ENCODE measurements at places on chromosomes 16 and 17.

DNA sequence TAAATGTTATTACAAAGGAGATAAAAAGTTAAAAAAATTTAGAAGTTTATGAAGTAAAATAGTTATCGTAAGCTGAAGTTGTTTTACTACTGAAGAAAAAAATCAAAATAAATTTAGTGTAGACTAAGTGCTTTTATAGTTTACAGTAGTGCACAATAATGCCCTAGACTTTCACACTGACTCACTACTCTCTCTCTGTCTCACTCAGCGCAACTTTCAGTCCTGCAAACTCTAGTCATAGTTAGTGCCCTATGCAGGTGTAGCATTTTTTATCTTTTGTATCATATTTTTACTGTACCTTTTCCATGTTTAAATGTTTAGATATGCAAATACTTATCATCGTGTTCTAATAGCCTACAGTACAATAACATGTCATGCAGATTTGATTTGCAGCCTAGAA is 17.7 kb upstream of the TOM1L1 start:
- DNase-seq, result no peak

- DNase-seq, result no peak
Observed at GRCh38 chr16:70252355-70252988, 732 bp upstream of the EXOSC6 start.

DNA sequence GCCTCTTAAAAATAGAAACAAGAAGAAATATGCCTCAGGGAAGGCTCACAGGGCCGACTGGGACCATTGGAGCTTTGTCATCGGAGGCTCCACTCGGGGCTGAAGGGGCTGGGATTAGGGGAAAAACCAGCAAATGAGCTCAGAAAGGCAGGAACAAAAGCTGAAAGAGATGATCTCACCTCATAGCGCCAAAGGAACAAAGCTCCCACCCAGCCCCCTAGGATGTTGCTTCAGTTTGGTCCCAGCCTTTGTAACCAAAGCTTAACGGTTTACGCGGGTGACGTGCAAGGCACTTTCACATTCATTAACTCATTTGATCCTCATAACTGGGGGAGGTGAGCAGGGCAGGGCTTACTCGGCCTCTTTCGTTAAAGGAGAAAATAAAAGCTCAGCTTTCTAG is 168.5 kb upstream of the DYNLRB2 start:
- no peak for DNase-seq

DNA sequence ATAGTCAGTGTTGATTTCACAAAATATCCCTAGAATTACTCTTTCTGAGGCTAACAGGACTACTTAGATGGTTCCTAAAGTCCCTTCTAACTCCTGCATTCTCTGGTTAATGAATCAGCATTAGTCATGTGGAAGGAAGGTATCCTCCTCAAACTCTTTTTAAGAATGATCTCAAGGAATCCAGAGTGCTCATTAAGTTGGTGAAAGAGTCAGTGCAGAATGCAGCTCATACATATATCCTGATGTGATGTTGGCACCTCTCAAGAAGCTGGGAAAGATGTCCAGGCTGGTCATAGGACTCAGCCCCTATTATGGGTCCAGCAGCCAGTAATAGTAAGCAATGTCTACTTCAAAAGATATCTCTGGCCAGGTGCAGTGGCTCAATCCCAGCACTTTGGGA is 65.5 kb downstream of the PIGL start:
- DNase-seq, result no peak

GRCh38 chr17:5468075-5468473 is 708 bp downstream of the DHX33 start:
- no peak for DNase-seq

DNA sequence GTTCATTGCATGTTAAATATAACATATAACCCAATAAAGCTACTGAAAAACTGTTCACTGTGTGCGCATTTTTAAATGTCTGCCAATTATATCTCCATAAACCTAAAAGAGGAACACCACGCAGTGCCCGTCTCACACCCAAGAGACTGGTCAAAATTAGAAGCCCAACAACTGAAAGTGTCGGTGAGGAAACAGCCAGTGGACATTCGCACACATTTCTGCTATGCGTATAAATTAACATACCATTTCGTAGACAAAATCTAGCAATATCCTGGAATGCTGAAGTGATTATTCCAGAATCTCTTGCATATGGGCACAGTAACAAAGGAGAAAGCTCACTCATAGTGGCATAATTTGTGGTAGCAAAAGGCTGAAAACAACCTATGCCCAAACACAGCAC is 55.9 kb downstream of the CPPED1 start:
- no peak for DNase-seq

GRCh38 chr16:24525970-24526559 is 13.3 kb upstream of the RBBP6 start:
- no peak for DNase-seq

- DNase-seq, result no peak
Observed at GRCh38 chr16:78677181-78677731, 577.8 kb downstream of the WWOX start.

DNA sequence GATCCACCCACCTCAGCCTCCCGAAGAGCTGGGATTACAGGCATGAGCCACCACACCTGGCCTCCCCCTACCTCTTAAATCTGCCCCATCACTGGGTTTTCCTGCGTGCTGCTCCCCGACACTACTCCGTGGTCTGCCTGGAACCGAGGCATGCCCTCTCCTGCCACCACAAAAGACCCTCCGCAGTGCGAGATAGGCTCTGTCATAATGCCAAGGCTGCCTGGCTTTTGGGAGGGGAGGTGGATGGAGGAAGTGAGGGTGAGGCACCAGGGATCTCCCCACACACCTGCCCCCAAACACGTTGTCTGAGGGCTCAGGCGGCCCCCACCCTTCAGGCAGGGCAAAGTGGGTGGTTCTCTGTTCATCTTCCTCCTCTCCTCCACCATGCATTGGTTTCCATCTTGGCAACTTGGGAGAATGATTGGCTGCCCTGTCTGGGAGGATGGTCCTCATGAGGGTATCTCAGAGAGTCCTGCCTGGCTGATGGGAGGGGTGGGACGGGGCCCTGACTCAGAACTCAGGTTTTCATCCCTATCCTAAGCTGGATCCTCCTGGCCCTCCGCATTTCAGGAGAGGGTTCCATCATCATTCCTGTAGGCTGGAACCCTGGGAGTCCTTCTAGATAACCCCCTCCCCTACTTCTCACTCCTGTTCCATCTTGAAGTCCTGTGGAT is 23.2 kb downstream of the IGFBP4 start:
- DNase-seq, result no peak

GRCh38 chr17:72456075-72456474 is 335.3 kb downstream of the SOX9 start:
- DNase-seq, result no peak

GRCh38 chr16:72493716-72494415 is 321.9 kb upstream of the PMFBP1 start:
- no peak for DNase-seq

DNA sequence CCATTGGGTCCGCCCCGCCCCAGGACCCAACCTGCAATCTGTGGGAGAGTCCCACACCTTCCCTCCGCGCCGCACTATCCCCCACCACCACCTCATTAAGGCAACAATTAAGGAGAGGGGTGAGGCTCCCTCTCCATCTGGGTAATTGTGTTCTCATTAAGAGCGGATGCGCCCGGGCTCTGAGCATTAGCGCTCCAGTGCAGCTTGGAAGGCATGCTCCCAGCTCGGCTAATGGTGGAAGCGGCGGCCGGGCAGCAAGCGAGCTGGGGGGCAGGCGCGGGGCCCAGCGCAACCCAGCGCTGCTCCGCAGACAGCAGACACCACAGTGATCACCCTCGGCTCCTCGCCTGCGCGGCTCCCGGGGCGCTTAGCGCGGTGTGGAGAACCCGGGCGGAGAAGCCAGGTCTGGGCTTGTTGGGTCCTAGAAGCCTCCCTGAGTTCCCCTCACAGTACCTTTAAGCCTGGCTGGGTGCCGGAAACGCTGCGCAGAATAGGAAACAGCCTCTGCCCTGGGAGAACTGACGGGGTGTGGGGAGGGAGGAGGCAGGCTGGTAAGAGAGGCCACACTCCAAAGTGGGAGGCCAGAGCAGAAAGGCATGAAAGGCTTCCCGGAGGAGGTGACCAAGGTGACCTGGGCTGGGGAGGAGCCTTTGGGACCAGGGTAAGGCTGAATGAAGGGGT is 6.4 kb downstream of the CBLN1 start:
- no peak for DNase-seq

DNA sequence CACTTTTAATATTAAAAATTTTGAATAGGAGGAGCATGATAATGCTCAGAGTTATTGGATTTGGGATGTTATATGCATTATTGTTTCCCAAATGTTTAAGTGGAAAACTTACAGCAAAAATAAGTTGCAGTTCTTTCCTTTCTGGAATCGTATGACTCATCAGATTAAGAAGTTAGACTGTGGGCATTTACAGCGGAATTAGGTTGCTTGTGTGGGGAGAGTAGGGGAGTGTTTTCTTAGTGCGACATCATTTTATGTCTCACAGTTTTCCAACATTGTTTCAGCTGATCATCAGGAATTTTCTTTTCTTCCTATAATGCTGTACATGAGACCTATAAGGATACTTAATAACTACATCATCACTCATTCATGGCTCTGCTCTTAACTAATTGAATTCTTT is 1631.8 kb downstream of the CDH8 start:
- DNase-seq, result no peak

- DNase-seq, result no peak
Observed at GRCh38 chr16:10936272-10936984, 5.8 kb downstream of the DEXI start.

- no peak for DNase-seq
Observed at GRCh38 chr16:63672493-63672892, 1449.4 kb downstream of the CDH11 start.

GRCh38 chr17:10166176-10166935 is 32.0 kb downstream of the GAS7 start:
- no peak for DNase-seq

DNA sequence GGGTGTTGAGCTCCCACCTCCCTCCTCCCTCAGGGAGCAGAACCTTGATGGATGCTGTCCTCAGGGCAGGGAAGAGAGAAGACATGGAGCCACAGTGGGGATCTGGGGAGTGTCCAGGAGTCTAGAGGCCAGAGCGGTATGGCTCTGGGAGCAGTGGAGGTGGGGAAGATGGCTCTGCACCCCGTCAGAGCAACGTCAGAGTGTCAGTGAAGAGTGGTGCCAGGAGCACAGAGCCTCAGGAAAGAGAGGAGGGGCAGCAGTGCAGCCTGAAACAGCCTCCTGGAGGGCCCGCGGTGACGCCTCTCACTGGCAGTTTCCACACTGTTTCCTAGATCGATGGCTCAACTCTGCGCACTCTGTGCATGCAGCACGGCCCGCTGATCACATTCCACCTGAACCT is 23.2 kb upstream of the SLC5A11 start:
- DNase-seq, result no peak

- no peak for DNase-seq
Observed at GRCh38 chr17:36947922-36948716, 635 bp upstream of the AATF start.

DNA sequence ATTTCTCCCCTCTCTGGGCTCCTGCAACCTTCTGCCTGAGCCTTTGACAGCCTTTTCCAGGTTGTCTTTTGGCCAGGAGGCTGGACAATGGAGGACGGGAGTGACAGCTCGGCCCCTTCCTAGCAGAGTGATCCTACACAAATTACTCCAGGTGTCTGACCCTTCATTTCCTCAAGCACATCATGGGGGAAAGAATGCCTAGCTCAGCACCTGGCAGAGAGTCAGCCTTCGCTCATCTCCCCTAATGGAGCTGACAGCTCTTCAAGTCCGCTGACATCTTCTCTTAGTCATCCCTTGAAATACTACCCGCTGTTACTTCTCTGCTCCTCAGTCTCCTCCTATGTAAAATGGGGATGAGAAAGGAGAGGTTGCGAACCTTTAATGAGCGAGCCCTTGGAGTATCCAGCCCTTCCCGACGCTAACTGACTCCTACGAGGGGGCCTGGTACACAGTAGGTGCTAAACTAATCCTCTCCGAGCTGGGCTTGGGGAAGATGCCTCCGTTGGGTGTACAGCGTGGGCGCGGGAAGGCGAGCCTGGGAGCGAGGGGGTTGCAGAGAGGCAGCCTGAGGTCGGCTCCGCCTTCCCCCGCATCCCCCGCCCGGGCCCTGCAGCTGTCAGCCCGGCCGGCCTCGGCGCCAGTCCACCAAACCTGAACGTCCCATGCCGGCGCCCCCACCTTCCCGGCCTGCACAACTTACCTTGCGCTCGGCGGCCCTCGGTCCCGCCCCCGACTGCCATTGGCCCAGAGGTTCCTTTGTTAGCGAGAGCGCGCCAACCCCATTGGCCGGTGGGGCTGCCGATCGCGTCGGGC is 480 bp upstream of the MPRIP start:
- peak; percentile 99 for DNase-seq
